ENCODE measurements at places on chromosomes 3 and 15.

DNA sequence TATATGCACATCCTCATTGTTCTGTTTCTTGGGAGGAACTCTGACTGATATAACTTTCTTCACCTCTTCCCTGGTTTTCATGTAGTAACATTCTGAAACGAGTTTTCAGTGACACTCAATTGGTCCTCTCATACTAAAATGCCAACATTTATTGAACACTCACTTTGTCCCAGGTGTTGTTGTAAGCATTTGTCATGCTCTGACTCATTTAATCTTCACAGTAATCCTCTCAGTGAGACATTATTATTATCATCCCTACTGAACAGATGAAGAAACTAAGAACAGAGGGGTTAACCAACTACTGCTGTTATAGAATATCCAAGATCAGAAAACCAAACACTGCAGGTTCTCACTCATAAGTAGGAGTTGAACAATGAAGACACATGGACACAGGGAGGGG is 94.1 kb upstream of the MRPL3 start:
- no peak for DNase-seq

GRCh38 chr3:179473565-179473964 is 22.3 kb upstream of the GNB4 start:
- DNase-seq, result no peak

- no peak for DNase-seq
Observed at GRCh38 chr3:172034786-172035685, 4.3 kb upstream of the FNDC3B start.

GRCh38 chr15:69324565-69324964 is 25.9 kb downstream of the PAQR5 start:
- DNase-seq, result no peak

GRCh38 chr3:165455360-165455759 is 259.2 kb upstream of the SLITRK3 start:
- no peak for DNase-seq

DNA sequence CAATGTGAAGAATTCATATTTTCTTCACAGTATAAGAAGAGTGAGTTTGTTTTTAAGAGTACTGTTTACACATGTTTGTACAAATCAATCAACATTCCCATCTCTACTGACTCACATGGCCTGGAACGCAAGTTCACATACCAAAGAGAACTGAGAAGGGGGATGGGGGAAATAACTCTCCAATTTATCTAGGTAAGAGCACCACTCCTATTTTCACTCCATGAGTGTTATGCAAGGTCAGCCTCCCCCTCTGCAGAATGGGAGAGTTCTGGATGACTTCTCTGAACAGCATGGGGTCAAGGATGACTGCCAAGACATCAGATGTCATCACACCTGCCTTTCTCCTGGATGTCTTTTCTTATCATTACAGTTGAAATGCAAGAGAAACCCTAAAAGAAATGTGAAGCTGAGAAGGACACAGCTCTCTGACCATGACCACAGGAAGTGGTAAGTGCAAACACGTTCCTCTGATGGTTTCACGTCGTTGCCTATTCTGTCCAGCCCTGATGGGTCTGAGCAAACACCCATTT is 95.2 kb downstream of the SEMA6D start:
- no peak for DNase-seq

DNA sequence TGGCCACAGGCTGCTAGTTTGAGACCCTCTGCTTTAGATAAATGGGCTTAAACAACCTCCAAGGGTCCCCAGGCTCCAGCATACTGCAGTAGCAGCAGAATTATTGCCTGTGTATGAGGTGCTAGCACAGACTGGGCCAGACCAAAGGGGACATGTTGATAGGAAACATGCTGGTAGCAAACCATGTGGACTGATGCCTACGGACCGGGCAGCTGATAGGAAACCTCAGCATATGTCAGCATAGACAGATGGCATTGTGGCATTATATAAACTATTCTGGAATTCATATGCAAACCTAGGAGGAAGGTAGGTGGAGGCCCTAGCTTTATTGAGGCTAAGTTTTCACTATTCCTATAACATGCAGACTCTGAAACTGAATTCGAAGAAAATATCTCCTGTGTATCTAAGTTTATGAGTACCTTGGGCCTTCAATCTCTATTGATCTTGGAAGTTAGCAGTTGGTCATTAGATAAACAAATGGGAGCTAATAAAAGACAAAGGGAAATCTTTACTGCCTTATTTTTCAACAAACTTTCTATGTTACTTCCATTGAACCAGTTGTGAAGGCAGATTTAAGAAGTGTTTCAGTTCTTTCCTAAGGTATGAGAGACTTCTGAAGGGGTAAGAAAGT is 1.7 kb upstream of the HGD start:
- DNase-seq, result no peak

GRCh38 chr3:57889807-57890206 is 118.4 kb upstream of the FLNB start:
- peak; percentile 63 for DNase-seq

DNA sequence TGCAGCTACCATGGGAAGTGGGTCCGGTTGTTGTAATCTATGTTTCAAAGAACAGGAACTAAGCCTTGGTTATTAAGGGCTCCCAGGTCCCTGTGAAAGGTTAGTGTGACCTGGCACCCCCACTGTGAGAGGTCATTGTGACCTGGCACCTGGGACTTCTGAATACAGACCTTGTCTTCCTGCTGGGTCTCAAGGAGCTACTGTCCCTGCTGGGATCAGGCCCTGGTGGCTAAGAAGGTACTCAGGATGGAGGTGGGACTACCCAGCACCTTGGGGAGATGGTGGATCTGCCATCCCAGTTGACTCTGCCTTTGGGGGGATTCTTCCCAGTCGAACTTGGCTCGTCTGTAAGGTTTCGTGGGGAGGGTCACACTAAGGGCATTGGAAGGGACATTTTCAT is 10.3 kb upstream of the SLCO2A1 start:
- no peak for DNase-seq

- peak; percentile 6 for DNase-seq
Observed at GRCh38 chr3:40550167-40550566, 25.4 kb downstream of the ZNF621 start.

DNA sequence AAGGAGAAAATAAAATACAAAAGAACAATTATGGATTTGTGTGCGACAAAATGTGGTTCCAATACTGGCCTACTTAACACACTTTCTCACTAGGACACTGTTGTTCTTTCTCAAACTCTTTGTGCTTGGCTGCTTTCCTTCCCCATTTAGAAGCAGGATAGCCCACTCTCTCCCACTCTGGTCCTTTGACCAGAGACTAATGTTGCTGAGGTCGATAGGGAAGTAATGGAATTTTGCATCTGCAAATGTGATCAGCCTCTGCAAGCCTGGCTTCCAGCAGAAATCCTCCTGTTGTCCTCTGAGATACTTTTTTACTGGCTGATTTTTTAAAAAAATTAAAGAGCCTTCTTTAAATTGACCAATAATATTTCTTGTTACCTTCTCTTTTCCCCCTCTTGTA is 71.0 kb downstream of the PPM1L start:
- DNase-seq, result no peak

DNA sequence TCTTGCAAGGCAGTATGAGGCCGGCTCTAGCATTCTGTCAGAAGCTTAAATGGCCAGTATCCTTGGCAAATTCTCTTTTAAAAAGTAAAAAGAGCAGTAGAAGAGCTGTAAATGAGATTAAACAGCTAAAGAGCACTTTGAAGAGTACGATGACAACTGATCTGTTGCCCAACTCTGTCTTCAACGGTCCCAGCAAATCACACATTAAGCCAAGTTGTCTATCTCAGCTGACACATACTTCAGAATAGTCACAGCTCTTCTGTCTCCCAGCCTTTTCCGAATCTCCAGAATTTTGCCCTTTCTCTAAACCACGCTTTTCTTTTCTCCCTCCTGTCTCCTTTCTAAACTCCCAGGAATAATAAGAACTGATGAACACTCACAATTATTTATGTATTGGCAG is 51.7 kb downstream of the PRICKLE2 start:
- DNase-seq, result no peak

DNA sequence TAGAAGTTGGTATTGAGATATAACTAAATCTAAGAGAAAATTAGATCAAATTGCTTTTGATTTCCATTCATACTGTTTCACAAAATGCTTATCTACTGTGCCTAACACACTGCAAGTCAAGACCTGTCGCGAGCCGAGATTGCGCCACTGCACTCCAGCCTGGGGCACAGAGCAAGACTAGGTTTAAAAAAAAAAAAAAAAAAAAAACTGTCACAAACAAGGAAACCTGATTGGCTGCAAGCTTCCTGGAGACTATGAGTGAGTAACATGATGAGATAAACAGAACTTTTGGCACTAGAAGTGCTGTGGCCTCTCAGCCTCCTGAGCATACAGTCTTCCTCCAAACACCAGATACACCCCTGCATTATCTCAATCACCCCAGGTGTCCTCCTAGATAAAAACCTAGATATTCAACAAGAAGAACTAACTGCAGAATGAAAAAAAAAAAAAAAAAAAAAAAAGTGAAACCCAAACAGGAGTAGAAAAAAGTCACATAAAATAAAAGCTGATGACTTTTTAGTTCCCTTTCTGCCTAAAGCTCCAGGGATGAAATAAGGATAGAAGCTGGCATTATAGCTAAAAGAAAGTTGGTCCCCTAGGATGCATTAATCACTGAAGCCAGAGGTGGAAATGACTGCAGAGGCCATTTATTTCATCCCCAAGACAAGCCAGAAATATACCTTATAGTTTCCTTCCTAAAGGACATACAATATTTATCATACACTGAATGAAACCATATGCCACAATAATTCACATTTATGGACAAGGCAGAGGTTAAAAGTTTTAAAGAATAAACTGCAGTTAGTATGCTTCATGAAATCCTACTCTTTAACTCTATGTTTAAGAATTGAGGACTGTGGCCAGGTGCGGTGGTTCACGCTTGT is 82.4 kb downstream of the P3H2 start:
- peak; percentile 68 for DNase-seq

DNA sequence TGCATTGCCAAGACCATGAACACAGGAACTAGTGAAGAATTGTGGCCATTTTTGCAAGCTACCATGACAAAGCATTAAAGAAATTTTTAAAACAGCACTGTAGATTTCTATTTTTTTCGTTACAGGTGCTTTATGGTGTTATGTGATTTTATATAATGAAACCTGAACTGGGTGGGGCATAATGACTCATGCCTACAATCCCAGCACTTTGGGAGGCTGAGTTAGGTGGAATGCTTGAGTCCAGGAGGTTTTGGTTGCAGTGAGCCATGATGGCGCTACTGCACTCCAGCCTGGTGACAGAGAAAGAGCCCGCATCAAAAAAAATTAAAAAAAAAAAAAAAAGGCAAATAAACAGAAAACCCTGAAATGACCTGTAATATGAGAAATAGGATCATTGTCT is 846.7 kb downstream of the EPHA3 start:
- DNase-seq, result no peak

DNA sequence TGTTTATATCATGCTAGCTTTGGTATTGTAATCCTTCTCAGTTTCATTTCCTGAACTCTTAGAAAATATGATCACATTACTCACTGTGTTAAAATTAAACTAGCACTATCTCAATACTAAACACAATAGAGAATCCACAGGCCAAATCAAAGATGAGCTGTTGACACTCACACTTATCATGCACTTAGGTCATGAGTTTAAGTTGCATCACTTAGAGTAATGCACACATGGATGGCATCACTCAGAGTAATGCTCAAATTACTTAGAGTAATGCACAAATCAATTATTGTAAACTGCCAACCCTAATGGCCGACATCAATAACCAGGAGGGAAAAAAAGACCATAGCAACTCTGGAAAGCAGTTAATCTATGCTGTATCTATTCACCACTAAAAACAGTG is 40.0 kb upstream of the MCF2L2 start:
- DNase-seq, result no peak

- DNase-seq, result no peak
Observed at GRCh38 chr3:18402239-18402799, 22.8 kb downstream of the SATB1 start.
